Effector memory CD4-positive, alpha-beta T cell (primary cell): ENCODE measurements at places on chromosomes 13 and 19.

DNA sequence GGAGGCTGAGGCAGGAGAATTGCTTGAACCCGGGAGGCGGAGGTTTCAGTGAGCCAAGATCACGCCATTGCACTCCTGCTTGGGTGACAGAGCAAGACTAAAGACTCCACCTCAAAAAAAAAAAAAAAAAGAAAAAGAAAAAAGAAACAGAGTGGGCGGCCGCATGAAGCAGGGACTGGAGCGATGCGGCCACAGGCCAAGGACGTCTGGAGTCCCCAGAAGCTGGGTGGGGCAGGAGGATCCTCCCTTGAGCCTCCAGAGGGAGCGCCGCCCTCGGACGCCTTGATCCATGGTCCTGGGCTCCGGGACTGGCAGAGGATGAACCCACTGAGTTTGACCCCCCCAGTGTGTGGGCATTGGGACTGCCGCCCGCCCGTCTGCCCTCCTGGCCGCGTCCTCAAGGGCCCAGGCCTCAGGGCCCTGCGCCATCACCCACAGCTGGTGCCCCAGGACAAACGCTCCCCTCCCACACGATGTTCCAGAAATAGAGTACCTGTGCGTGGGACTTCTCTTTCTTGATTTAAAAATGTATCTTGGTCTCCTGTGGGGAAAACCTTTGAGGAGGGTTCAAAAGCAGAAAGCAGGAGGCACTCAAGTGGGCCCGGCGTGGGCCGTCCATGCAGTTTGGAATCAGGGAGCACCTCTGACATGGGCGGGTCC is 15.5 kb downstream of the BTBD2 start:
- DNase-seq = no peak

- no peak for DNase-seq
These were observed 1921.1 kb downstream of the OLFM4 start for GRCh38 chr13:54949735-54950134.

DNA sequence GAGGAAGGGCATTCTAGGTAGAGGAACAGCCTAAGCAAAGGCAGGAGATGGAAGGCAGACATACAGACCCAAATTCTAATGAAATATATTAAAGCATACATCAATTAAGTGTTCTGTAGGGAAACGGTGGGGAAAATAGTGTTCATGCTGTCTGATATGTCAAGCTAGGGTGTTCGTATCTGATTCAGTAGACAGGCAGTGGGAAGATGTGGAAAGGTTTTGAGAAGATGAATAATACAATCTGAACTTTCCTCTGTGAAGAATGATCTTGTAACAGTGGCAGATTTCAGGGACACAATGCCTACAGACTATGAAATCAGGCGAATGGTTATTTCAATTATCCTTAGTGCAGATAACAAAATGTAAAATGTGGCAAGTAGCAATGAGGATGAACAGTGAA is 594.2 kb downstream of the KCTD12 start:
- no peak for DNase-seq

DNA sequence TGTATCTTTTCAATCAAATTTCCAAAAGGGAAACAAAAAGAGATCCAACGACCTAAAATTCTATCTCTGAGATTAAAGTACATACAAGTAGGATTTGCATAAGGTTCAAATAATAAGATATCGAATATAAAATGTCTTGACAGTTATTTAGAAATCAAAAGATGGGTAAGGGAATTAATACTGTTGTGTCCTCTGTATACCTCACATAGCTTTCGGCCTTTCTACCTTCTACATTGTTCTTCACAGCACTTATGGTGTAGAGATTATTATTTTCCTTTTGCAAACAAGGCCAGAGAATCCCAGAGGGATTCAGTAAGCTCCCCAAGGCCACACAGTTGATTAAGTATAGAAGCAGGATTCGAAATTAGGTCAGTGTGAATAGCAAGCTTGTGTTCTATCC is 403.6 kb downstream of the SPRY2 start:
- no peak for DNase-seq

DNA sequence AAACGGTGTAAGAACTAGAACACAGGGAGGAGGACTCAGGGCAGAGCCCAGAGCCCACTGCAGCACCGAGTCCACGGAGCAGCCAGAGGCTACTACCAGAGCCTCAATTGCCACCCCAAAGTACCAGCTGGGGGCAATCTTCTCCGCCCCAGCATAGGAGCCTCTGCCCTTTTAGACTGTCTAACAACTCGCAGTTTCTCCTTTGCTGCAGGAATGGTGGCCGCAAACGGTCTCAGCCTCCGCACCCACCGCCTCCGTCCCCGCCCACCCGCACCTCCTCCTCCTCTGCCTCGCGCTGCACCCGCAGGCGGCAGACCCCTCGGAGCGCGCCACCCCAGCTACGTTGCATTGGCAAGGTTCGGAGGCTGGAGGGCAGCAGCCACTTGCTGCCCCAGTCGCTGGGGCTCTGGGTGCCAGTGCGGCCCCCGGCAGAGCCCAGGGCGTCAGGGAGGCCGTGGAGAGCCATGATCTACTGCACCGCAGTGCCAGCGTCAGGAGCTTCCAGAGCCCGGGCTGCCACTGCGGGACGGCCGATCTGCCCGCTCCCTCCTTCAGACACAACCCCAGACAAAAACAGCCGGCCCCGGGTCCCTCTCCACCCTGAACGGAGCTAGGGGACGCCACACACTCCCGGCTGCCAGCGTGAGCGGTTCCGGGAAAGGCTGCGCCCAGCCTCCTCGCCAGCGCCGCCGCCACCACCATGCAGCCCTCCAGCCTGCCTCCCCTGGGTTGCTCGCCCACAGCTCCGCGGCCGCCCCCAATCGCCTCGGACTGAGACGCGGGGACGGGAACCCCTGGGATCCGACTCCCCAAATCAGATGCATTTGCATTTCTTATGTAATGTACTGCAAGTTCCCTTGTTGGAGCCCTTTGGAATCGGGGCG is 1.8 kb downstream of the FGF14 start:
- no peak for DNase-seq

DNA sequence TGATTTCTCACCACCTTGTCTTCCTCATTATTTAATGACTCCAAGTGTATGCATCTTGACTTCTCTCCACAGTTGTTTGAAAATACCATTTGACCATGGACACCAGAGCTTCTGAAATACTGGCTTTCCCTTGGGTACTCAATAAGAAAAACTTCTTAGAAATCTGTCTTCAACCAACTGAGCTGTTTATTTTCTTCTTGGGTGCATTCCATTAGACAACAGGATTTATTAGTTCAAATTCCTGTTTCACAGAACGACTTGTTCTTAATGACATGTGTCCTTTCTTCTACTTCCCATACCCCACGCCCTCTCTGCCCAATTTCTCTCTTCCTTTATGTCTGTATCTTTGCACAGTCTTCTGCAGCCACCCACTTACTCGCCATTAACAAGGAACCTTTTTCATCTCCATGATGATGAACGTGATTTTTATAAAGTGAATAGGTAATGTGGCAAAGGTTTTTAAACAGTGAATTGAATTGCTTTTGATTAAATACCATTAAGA is 11.3 kb upstream of the ITM2B start:
- DNase-seq = no peak

- no peak for DNase-seq
These were observed 136.1 kb downstream of the ATP8A2 start for GRCh38 chr13:25507841-25508240.

DNA sequence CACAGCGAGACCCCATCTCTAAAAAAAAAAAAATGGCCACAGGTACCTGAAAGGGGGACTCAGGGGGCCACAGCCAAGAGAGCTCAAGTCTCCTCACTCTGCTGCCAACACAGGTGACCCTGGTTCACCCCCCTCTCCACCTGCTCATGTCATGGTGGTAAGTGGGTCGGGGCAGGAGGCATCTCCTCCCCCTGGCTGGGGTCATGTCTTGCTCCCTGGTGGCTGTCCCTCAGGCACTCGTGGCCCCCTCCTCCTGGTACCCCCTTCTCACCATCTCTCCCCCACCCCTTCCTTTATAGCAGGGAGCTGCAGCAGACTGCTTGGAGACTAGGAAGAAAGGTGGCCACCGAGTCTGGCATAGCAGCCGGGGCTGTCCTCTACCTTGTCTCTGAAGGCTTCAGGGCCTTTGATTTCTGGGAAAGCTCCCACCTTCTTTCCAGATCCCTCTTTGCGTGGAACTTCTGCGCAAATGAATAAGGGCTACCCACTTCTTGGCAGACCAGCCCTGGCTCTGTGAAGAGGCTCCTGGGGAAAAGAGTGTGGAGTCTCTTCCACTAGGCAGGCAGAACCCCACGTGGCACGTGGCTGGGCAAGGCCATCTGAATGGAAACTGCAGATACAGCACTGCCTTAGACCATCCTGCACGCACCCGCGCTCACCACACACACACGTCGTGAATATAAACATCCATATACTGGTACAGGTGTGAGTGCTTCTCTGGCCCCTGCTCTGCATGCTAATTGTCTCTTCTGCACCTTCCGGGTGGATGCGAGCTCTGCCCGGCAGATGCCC is 20.1 kb upstream of the MIER2 start:
- no peak for DNase-seq

DNA sequence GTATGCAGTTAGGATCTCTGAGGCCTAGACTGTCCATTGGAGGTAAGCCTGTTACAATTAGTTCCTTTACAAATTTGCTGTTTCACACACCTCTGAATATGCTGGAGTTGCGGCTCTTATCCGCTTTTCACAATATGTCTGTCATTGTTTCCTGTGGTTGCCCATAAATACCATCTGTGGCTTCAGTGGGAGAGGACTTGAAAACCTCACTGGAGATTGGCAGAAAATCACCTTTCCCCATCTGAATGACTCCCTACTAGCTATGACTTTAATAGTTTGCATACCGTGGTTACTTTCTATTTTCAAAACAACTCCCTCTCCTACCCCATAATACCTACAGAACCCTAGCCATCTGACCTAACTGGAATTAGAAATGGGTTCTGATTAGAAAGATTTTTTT is 454.3 kb downstream of the PCDH17 start:
- DNase-seq = no peak

DNA sequence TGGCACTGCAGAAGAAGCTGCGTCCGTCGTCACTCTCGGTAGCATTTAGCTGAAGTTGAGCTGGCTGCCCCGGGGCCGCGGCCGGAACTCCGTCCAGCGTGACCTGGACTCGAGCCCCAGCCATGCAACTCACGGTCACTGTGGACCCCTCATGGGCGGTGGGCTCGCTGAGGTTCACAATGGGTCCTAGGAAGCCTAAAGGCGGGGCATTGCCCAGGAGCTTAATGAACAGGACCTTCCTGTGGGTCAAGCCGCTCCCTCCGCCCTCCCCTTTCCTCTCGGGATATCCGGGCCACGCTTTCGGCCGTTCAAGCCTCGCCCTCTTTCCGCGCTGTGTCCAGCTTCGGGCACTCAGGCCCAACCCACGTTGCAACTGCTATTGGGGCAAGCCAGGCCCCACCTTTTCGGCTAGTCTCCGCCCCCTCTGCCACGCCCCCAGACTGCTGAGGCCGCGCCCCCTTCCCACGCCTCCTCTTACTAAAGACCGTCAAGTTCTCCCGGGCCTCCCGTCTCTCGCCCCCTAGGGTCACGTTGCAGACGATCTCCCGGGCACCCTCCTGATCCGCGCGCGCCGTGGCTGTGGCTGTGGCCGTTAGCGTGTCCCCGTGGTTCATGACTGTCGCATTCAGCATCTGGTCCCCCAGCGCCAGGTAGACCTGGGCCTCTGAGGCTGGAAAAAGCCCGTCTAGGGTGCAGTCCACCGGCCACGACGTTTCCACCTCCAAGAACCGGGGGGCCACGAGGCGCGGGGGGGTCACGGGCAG is 1.4 kb upstream of the RAVER1 start:
- DNase-seq = no peak

DNA sequence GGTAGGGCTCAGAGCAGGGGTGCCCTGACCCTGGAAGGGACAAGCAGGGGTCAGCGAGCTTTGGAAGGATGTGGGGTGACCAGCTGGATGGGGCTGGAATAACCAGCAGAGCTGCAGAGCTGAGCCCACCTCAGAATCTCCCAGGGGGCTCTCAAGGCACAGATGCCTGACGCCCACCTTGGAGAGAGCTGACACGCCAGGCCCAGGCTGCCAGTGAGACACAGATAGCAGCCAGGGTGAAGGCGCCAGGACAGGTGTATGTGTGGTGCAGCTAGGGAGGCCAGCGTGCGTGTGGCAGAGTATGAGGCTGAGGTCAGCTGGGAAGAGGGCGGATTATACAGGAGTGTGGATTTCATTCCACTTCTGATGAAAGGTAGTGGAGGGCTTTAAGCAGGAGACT is 8.9 kb downstream of the AP1M1 start:
- no peak for DNase-seq

DNA sequence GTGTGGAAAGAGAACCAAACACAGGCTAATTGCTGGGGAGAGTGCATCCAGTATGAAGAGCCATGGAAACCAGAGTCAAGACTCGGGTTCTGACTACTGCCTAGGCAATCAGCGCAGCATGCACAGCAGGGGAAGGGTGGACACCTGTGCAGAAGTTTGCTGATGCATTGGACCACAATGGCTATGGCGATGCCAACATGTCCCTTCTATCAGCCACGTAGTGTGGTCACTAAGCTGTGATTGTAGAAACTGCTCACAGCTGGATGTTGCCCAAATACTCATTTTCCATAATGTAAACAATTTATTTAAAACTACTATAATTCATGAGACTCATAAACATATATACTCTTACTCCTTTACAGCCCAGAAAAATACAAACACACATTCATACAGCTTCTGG is 1718.2 kb downstream of the EFNB2 start:
- DNase-seq = no peak
